SW480 (cell line): ENCODE measurements at places on chromosomes 11 and 22.

DNA sequence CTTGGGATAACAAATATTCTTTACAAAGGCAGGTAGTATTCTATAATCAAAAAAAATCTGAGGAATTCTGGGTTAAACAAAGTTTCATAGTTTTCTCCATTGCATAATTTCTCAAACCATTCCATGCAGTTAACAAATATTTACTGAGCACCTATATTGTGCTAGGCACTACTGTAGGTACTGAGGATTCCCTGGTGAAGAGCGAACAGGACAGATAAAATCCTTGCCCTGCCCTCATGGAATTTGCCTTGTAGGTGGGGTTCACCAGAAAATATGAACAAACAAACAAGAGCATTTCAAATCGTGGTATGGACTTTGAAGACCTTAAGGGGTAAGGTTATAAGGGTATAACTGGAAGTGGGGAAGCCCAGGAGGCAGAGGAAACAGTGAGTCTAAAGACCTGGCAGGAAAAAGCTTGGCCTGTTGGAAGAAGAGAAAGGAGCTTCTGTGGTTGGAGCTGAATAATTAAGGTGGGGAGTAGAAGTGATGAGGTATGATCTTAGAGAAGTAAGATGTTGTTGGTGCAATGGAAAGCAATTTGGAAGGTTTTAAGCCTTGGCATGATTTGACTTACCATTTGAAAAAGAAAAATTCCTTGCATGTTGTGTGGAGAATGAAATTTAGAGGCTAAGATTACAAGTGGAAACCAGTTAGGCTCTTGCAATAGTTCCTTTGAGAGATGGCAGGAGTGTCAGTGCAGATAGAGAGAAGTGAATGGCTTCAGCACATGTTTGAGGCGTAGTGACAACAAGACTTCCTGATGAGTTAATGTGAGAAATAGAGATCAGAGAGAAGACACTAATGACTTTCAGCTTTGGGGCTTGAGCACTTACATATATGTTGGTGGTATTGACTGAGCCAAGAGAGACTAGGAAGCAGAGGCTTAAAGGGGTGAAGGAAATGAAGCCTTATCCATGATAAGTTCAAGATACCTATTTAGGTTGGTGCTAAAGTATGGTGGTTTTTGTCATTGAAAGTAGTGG, 55.7 kb upstream of the PICALM start:
- no peak for DNase-seq

DNA sequence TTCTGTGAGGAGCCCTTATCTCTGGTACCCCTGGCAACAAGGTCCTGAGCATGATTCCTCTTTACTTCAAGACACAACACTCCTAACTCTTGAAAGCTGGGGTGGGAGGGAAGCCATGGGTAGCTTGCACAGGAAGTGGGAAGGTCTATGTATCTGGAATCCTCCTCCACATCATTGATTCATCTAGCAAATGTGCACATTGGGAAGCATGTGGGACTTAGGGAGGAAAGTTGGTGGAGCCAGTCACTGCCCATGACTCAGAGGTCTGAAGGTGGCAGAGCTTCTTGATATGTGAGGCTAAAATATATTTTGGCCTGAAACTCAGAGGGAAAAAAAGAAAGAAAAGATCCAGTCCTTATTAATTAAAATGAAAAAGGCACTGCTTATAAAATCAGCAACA, 1000.9 kb downstream of the DLG2 start:
- DNase-seq, result no peak

GRCh38 chr22:42061041-42061440, 9.6 kb downstream of the NAGA start:
- no peak for DNase-seq

DNA sequence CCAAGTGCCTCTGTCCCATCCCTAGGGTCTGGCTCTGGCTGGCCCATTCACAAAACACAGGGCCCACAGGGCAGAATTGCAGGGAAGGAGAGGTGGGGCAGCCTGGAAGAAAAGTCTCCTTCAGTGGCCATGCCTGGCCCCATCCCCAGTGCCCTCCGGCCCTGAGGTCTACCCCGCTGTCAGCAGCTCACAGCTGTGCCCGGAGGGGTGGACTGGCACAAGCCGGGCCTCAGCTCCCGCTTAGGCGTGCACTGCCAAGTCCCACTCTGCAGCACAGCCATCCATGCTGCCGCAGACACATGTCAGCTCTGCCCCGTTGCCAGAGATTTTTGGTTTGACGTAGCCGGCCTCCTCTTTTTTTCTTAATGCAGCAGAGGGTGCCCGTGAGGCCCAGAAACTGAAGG, 3.9 kb upstream of the SCN2B start:
- DNase-seq, result peak; percentile 41

- DNase-seq, result peak; percentile 16
These were observed 93.2 kb downstream of the FAR1 start for GRCh38 chr11:13761716-13762115.

DNA sequence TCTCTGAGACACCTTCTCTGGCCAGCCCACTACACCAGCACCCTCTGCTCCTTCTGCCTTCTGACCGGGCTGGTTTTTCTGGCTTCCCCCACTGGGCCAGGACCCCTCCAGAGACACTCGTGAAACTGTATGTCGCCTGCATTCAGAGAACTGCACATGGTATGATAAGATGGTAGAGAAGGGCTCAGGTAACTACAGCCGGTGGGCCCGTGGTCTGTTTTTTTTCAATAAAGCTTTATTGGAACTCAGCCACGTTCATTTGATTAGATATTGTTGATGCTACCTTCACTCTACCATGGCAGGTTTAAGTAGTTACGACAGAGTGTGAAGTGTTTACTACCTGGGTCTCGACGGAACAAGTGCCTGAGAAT, 514.0 kb downstream of the TBC1D22A start:
- DNase-seq, result no peak

DNA sequence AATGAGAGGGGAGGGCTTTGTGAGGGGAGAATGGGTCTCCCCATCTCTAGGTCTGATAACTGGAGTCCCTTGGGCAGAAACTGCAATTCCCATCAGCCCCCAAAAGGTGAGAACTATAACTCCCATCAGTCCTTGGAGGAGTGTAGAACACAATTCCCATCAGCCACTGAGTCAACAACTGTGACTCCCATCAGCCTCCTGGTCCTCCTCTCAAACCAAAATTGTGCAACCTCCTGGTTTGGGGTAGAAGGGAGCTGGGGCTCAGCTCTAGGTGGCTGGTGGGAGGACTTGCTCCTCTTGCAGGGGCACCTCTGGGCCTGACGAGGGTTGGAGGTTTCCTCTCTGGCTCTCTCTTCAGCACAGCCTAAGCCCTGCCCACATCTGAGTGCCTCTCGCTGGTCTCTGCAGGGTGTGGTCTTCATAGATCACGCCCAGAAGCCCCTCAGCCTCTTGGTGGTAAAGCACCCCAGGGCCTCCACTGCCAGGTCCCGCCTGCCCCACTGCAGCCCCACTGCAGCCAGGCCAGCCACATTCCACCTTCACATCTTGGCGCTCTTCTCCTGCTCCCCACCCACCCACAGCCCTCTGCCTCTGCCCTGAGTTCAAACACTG, 18.5 kb downstream of the SLC22A12 start:
- DNase-seq, result peak; percentile 17

DNA sequence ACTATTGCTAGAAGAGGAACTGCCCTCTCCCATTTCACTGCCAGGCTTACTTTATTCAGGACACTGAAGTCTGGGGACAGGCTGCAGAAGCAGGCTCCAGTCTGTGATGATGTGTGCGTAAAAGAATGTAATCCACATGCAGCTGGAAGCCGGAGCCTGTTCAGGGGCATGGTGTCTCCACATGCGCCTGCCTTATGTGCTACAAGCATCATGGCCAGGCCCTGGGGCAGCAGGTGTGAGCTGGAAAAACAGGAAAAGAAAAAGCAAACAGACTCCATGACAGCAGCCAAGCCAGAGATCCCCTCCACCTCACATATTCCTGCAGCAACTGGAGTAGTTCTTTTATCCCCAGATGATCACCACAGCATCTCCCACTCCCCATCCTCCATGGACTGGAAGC, 33.4 kb downstream of the ARFGAP2 start:
- DNase-seq, result no peak

- DNase-seq, result no peak
These were observed 18.9 kb downstream of the EPS8L2 start for GRCh38 chr11:724778-725386.

DNA sequence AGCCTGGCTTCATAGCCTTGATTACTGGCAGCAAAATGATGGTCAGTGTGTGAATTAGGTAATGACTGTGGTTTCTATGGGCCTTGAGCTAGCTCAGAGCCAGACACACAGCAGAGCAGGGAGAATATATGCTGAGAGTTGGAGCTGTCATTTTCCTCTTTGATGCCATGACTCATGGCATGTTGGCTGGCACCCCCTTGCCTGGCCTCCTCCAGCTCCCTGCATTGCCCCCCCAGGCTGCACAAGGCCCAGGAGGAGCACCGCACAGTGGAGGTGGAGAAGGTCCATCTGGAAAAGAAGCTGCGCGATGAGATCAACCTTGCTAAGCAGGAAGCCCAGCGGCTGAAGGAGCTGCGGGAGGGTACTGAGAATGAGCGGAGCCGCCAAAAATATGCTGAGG, 20.3 kb upstream of the RRM1 start:
- DNase-seq, result no peak

DNA sequence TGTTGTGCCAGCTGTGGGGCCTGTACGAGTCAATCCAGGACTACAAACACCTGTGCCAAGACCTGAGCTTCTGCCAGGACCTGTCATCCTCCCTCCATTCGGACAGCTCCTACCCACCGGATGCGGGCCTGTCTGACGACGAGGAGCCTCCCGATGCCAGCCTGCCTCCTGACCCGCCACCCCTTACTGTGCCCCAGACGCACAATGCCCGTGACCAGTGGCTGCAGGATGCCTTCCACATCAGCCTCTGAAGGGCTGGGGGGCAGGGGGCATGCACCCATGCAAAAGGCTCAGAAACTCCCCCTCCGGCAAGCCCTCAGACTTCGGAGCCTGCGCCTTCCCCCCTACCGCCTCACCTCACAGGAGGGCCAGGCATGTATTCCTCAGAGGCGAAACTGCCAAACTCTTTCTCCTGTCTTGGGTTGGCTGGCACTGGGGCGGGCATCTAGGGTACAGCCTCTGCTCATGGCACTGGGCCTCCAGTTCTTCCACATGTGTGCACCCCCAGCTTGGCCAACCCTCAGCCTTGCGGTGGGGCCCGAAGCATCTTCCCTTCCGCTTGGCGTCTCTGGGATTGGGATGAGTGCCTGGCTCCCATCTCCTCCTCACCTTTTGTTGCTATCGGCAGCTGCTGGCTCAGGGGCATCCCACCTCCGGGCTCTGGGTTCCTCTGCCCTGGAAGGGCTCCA, 1.2 kb downstream of the FAM89B start:
- DNase-seq, result no peak

- DNase-seq, result no peak
These were observed 141.1 kb downstream of the C11orf91 start for GRCh38 chr11:33559567-33559966.

DNA sequence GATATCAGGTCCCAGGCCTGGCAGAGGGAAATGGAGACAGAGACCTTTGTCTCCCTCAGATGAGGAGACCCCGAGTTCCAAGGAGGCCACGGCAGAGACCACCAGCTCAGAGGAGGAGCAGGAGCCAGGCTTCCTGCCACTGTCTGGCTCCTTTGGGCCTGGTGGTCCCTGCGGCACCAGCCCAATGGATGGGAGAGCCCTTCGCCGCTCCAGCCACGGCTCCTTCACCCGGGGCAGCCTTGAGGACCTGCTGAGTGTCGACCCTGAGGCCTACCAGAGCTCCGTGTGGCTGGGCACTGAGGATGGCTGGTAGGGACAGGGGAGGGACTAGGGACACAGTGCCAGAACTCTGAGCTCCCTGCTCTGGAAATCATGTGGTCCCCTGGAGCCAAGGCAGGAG, 13.1 kb upstream of the RELT start:
- no peak for DNase-seq

DNA sequence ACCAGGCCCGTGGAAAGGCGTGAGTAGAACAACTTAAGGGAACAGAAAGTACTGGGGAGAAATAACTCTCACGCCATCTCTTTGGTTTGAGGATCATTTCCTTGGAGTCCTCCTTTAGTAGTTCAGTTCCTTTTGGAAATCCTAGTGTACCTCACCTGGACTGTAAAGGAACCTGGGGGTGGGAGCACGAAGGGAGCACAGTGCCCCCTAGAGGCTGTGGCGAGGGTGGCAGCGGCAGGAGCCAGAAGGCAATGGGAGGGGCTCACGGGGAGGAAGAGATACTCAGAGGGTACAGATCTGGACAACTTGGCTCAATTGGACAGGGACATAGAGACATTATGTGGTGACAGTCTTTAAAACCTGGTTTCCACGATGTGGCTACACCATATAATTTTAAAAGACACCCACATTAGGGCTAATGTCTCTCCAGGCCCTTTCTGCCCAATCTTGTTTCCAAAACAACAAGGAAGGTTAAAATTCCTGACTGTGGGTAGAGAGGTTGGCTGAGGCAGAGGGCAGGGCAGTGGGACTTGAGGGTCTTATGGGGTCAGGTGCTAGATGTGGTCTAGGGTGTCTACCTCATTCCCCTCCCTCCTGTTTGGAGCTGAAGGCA, 87.0 kb downstream of the CSNK2A3 start:
- DNase-seq, result peak; percentile 34

DNA sequence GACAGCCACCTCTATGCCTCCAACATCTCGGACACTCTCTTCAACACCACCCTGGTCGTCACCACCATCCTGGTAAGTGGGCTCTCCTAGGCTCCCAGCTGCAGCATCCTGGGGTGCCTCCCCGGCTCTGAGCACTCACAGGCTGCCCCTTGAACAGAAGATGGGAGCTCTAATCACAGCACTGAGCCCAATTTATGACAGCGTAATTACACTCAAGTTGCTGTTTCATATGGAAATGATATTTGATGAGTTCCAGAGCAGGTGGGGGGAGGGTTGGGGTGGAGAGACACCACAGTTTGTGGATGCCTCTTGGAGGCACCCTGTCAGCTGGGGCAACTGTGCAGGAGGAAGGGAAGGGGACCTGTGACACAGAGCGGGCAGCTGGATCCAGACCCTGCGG, 125.3 kb upstream of the TBCEL start:
- no peak for DNase-seq

DNA sequence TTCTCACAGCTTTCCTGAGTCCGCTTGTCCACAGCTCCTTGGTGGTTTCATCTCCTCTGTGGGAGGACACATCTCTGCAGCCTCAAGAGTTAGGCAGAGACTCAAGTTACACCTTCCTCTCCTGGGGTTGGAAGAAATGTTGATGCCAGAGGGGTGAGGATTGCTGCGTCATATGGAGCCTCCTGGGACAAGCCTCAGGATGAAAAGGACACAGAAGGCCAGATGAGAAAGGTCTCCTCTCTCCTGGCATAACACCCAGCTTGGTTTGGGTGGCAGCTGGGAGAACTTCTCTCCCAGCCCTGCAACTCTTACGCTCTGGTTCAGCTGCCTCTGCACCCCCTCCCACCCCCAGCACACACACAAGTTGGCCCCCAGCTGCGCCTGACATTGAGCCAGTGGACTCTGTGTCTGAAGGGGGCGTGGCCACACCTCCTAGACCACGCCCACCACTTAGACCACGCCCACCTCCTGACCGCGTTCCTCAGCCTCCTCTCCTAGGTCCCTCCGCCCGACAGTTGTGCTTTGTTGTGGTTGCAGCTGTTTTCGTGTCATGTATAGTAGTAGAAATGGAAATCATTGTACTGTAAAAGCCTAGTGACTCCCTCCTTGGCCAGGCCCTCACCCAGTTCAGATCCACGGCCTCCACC, 11.7 kb downstream of the RASD2 start:
- peak; percentile 89 for DNase-seq

- DNase-seq, result no peak
These were observed 4.7 kb upstream of the JAM3 start for GRCh38 chr11:134063991-134064747.

- no peak for DNase-seq
These were observed 80.6 kb downstream of the CELSR1 start for GRCh38 chr22:46456818-46457163.

- DNase-seq, result no peak
These were observed 17.6 kb downstream of the ALKBH8 start for GRCh38 chr11:107547961-107548360.

- DNase-seq, result no peak
These were observed 131.8 kb downstream of the FEZ1 start for GRCh38 chr11:125364121-125364826.
